Activated gamma-delta T cell treated with anti-CD3 and anti-CD28 coated beads, Interleukin-2, amount 50 U/mL, for 16 hours (primary cell): ENCODE measurements at places on chromosomes 5 and 9.

DNA sequence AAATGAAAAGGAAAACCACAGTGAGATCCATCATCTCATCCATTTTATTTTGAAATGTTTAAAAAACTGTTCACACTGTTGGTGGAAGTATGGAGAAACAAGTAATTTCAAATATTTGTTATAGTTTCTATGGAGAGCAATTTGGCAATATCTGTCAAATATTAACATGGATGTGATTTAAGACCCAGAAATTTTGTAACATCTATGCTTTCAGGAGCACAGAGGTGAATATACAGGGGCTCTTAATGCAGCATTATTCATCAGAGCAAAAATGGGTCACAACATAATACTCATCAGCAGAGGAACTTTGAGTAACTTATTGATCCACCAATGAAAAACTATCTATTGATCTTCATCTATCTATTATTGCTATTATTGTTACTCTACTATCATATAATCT, 31.4 kb upstream of the SPATA31C2 start:
- no peak for DNase-seq

- DNase-seq = no peak
Observed at GRCh38 chr5:27026801-27027200, 11.6 kb downstream of the CDH9 start.

GRCh38 chr5:140822281-140822629, 842 bp downstream of the PCDHA5 start:
- no peak for DNase-seq

DNA sequence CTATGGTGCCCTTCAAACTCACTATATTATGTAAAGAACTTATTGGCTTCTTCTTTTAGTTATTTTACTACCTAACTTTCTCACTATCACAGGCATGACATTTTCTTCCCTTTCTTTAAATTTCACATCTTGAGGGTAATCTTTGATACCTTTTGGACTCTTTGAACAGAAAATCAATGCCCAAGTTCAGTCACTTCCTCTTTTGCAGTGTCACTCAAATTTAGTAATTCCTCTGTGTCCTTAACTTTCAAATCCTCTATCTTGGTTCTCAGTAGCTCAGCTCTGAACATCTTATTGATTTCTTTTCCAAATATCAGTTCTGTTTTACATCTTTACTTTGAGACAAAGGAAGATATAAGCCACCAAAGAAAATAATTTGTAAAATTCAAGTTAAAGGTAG, 25.5 kb downstream of the CNTLN start:
- DNase-seq = no peak

GRCh38 chr9:116198344-116198743, 44.8 kb downstream of the PAPPA start:
- no peak for DNase-seq
